ENCODE measurements at places on chromosomes 12 and 14.

GRCh38 chr12:14619741-14620501 is 52.2 kb upstream of the PLBD1 start:
- no peak for DNase-seq

- DNase-seq, result no peak
Observed at GRCh38 chr12:56300644-56301464, 724 bp upstream of the CS start.

DNA sequence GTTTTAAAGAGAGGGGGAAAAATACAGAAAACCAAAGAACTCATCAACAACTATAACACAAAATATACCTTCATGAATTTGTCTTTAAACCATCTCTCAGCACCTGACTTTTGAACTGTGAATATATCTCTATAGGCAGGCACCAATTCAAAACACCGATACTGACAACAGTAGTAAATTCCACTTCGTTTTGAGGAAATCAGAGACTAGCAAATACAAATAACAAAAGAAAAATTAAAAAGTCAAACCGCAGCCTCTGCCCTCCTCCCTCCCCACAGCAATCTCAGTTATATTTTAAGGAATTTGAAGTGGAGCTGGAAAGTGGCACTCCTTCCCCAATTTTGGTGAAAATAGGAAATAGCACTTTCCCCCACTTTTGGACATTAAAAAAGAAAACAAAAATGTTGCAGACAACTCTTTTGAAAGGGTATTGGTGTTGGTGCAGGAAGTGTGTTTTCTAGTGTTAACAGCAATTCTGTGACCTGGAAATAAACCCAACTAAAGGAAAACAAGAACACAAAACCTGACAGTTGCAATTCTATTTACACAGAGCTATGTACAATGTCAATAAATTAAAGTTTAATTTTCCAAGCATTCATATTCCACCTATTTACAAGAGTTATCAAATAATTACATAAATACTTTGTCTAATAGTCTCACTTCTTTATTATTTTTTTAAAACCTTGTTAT is 13.5 kb downstream of the TBX3 start:
- DNase-seq, result no peak

DNA sequence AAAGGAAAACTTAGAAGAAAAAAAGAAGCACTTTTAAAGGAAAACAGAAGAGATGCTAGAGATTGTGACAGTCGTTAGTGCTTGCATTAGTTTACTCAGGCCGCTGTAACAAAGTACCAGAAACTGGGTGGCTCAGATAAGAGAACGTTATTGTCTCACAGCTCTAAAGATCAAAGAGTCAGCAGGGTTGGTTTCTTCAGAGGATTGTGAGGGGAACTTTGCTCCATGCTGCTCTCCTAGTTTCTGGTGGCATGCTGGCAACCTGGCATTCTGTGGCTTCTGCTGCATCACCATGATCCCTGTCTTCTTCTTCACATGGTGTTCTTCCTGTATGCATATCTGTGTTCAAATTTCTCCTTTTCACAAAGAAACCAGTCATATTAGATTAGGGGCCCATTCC is 119.4 kb upstream of the PLEKHA5 start:
- DNase-seq, result no peak
